Hippocampal formation (tissue), 2 donors: ENCODE measurements at places on chromosomes 12 and 14.

GRCh38 chr14:96221841-96222240, 17.2 kb downstream of the BDKRB2 start:
- DNase-seq: no peak

GRCh38 chr14:97306133-97306759, 509.1 kb downstream of the VRK1 start:
- DNase-seq: no peak

DNA sequence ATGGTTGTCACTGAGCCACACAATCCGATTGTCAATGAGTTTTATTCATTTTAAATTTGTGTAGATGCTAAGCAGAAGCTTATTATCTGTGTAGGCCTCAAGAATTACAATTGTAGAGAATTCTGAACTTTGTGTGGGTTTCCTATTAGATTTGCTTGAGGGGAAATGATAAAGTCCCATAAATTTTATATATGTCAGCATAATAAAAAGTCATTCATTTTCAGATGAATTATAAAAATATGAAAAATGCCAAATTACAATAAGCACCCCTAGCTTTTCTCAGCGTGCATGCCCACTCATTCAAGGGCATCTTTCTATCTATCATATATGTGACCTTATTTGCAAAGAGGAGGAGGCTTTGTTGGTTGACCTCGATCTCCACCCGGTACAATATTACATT, 1041.1 kb upstream of the FOXG1 start:
- DNase-seq: no peak

DNA sequence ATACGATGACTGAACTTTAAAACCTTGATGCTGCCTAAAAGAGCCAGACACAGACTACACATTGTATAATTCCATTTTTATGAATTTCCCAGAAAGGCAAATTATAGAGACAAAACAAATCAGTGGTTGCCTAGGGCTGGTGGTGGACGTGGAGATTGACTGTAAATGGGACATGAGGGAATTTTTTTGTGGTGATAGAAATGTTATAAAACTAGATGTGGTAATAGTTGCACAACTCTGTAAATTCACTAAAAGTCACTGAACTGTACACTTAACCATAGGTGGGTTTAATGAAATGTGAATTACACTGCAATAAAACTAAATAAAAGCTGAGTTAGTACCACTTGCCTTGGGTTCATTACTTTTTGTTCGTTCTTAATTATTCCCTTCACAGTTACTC, 72.1 kb downstream of the PLEKHA5 start:
- no peak for DNase-seq

DNA sequence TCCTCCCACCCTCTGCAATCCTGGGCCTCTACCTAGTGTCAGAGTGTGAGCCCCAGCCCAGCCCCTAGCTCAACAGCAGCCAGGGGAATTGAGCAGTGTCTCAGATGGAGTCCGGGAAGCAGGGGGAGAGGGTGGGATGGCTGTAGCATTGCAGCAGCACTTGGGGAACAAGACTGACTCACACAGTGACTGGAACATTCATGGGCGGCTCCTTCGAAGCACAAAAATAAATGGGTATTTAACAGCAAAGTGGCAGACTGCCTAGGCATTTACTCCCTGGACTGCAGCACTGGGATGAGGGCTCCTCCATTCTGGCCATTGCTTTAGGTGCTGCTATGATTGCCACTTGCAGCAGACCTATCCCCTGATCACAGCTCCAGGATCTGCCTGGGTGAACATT, 46.0 kb upstream of the STK38L start:
- no peak for DNase-seq

GRCh38 chr12:100858656-100859055, 64.1 kb downstream of the ANO4 start:
- DNase-seq: peak; percentile 24

DNA sequence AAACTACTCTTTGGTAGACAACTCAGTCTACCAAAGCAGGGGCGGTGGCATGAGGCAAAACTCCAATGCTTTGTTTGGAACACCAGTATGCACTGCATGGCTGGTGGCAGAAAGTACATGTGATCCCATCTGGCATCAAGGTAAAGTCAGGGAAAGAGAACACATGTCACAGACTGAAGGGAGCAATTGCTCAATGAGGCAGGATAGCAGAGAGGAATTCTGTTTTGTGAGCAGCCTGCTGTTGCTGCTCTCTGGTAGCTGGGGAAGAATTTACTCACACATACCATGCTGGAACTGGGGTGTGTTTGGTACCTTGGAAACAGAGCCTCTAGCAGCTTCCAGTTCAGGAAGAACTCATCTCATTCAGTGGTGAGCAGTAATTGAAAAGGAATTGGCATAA, 84.8 kb downstream of the HELB start:
- DNase-seq: no peak

DNA sequence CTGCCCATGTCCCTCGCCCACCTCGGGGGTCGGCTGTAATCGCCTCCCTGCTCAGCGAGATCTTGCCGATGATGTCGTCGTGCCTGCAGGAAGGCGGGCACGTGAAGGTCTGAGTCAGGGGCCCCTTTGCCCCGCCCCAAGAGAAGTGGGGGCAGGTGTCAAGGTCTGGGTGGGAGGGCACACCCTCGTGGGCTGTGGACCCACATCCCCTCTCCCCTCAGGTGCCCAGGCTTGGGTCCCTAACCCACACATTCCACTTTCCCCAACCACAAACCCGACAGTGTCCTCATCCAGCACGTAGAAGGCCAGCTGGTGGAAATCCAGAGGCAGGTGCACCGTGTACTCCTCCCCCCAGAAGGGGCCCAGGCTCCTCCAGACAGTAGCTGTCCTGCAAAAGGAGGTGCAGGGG, 7.8 kb downstream of the RASAL1 start:
- no peak for DNase-seq

DNA sequence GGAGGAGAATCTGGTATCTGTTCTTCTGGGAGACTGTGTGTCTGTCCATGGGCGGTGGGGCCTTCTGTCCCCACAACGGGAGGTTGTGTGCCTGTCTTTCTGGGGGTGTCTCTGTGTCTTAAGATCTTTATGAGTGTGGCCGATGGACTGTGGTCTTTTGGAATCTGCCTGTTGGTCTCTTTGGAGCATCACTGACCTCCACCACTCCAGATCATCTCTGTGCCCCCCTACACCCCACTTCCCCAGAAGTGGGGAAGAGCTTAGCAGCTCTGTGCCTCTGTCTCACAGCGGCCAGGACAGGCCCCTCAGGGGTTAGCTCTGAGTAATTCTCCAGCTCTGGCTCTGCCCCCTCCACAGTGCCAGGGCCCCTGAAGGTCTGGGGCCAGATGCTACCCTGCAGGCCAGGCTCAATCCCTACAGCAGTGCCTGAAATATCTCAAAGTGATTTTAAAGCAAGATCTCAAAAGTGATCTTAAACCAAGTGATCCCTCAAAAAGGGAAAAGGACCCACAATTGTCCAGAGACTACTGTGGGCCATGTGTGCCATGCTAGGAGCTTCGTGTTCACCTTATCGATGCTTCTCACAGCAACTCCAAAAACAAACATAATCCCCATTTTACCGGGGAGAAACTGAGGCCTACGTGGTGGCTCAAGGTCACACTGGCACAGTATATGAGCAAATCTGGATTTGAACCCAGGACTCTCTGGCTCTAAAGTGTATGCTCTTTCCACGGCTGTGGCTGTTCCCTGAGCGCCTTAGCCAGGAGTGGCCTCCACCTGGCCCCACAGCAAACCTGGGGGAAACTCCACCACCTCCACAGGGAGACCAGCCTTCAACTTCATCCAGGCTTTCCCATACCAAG, 26.0 kb upstream of the KRT78 start:
- DNase-seq: no peak

DNA sequence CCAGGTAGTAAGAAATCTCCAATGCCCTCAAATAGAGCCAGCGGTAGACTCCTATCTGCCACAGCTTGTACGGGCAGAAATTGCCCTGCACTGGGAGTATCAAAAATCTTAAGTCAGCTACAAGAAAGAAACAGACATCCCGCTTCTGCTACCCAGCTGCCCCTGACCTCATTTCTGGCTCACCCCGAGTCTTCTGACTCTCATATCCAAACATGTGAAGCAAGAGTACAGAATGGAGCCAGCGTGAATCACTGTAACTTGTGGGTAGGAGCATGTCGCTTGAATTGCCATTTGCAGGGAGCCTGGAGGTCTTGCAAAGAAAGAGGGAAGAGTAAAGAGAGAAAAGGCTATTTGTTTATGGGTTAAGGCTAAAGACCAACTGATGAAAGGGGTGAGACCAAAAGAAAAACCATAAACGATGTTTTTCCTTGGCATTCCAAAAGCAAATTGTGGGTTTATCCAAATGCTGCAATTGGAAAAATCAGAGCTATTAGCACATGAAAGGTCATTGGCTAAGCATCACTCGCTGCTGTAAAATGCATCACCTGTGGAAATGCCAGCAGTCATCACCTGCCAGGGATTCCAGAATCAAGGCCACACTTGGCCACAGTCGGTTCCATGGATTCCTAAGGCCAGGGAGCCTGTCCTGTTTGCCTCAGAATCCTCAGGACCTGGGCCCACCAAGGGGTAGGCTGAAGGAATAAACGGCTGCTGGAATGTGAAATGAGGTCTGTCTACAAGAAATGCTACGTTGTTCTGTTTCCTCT, 86.6 kb downstream of the FOXN3 start:
- no peak for DNase-seq

DNA sequence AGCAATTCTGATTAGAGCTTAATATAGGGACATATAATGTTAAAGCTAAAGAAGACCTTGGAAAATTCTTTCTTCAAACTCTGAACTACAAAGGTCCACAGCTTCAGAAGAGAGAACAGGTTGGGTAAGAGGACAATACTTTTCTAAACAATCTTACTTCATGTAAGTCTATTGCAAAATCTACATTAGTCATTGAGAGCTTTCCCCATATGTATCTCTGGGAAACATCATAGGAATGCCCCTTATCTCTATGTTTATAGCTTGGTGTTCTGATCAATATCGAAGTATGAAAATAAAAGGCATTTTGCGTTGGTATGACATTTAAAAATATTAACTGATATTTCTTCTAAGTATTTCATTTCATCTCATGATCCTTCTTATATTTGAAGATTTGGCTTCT, 962.6 kb downstream of the AACS start:
- DNase-seq: no peak

GRCh38 chr14:25042362-25043299, 7.3 kb downstream of the STXBP6 start:
- peak; percentile 55 for DNase-seq

DNA sequence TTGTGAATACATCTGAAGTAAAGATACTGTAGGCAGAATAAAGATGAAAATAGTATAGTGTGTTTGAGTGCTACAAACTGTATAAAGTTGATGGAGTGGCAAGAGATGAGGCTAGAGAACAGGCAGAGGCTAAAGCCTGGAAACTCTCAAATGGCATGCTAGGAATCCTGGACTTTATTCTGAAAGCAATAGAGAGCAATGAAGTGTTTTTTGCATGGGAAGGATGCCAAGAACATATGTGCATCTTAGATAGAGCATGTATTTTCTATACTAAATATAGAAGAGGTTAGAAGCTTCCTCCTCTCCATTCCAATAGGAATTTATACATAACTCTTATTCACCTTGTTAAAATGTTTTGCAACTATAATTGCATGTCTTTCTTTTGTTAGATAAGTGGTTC, 86.3 kb upstream of the TMTC2 start:
- DNase-seq: no peak

DNA sequence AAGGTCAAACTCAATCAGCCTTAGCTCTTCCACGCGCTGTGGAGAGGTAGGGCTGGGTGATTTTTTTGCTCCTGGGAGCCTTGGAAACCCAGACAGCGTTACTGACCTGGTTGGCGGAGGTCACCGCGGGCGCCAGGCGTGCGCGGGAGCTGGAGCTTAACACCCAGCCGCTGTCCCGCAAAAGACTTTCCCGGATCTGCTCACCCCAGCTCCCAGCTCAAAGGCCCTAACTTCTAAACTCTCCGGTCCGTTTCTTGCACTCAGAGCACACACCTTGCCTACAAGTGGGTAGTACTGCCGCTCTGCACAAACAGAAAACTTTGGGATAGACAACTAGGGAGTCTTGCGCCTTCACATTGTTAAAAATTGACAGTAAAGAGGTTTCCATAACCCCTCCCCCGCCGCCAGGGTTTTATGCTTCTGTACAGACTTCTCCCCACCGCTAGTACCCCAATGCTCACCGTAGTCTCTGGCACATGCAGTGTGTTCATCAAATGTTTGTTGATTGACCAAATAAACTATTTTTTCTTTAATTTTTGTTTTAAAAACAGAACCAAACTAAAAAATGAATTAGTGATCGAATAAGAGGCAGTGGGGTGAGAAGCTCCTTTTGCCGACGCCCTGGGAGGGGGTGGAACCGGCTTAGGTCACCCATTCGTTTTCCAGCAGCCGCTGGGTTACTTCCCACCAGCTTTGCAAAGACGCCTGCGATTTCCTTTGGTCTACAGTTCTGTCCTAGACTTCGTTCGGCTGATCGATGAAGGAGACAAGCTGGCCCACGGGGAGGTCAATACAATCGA, 12.7 kb upstream of the TBX3 start:
- DNase-seq: no peak
